NCI-H345 (cell line): ENCODE measurements at places on chromosomes 7 and 10.

DNA sequence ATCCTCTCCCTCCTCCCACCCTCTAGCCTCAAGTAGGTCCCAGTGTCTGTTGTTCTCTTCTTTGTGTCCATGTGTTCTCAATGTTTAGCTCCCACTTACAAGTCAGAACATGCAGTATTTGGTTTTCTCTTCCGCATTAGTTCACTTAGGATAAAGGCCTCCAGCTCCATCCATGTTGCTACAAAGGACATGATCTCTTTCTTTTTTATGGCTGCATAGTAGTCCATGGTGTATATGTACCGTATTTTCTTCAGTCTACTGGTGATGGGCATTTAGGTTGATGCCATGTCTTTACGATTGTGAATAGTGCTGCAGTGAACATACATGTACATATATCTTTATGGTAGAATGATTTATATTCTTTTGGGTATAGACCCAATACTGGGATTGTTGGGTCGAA lies 1.6 kb upstream of the GOT1 start:
- no peak for DNase-seq

- DNase-seq = no peak
Observed at GRCh38 chr10:82091413-82091812, 216.4 kb downstream of the NRG3 start.

DNA sequence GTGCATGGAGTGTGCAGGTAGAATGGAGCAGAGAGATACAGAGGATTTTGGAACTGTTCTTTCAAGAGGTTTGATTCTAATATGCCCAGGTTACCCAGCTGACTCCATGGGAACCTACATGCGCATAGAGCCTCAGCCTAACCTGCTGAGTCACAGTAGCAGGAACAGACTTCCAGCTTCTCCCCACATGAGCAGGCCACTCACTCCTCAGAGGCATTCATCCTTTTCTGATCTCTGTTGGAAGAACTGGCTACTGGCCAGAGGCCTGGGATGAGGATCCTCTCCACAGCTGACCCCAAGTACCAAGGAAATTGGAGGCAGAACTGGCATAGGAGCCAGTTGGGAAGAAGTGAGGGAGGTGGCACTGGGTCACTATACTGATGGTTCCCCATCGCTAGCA lies 17.9 kb upstream of the CCSER2 start:
- DNase-seq = no peak

DNA sequence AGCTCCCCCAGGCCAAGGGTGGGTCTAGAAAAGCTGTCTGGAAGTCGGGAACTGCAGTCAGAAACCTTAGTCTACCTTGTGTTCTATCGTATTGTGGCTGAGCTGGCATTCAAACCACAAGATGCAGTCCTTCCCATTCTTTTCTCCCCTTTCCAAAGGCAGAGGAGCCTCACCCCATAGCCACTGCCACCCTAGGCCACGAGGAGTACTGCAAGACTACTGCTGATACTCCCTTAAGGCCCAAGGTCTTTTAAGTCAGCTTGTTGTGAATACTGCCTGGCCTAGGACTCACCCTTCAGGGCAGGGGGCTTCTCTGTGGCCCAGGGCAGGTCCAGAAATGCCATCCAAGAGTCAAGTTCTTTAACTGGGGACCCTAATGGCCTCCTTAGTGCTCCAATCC lies 214.5 kb upstream of the CNTNAP2 start:
- DNase-seq = no peak

GRCh38 chr7:46619723-46620310 lies 698.7 kb upstream of the IGFBP3 start:
- no peak for DNase-seq

DNA sequence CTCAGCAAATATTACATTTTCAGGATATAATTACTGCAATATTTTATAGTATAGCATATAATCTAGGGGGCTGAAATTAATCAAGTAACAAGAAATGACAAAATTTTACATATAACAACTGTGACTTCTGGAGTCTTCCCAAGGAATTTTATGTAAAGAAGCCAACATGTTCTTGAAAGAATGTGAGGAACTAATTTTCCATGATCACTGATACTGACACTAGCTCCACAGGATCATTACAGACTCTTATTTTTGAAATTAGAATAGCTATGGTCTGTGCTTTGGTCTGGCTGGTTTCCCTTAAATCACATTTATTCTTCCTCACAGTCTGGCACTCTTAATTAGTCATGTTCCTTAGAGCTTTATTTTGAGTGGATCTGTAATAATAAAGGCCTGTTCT lies 267.7 kb upstream of the SEMA3A start:
- DNase-seq = no peak

DNA sequence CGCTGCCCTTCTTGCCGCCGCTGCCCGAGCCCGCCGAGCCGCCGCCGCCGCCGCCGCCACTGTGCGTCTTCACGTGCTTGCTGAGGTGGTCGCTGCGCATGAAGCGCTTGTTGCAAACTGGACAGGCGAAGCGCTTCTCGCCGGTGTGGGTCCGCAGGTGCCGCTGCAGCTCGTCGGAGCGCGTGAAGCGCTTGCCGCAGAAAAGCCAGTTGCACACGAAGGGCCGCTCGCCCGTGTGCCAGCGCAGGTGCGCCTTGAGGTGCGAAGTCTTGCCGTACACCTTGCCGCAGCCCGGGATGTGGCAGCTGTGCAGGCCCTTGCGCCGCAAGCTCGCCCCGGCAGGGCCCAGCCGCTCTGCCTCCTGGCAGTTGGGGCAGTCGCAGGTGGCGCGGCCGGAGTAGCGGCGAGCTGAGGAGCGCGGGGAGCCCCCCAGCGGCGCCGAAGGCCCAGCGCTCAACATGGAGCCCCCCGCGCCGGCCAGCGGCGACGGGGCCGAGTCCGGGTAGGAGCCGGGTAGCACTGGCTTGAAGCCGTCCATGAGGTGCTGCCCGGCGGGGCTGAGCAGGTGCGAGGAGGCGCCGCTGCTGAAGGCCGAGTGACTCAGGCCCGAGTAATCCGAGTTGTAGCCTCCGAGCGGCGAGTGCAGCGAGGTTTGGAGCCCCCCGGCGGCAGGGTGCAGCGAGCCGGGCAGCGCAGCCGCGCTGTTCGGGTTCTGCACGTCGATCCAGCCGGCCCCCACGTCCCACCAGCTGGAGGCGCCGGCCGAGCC lies 2.1 kb downstream of the SP8 start:
- DNase-seq = peak; percentile 47

GRCh38 chr7:144531181-144531580 lies 127.7 kb upstream of the NOBOX start:
- no peak for DNase-seq

DNA sequence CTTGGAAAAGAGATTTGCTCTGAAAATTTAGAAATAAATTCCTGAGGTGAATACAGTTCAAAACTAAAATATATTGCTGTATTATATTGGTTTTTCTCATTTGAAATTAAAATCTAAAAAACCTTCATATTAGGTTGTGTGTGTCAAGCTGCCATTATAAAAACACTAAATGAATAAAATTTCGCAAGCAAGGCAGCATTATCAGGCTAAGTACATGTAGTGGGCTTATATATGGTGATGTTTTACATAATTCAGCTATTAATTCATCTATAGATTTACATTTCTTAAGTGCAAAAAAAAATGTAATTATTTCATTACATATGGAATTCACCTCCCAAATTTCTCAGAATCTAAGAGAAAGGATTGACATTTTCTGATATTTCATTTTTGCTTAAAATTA lies 5.3 kb downstream of the MEOX2 start:
- no peak for DNase-seq

DNA sequence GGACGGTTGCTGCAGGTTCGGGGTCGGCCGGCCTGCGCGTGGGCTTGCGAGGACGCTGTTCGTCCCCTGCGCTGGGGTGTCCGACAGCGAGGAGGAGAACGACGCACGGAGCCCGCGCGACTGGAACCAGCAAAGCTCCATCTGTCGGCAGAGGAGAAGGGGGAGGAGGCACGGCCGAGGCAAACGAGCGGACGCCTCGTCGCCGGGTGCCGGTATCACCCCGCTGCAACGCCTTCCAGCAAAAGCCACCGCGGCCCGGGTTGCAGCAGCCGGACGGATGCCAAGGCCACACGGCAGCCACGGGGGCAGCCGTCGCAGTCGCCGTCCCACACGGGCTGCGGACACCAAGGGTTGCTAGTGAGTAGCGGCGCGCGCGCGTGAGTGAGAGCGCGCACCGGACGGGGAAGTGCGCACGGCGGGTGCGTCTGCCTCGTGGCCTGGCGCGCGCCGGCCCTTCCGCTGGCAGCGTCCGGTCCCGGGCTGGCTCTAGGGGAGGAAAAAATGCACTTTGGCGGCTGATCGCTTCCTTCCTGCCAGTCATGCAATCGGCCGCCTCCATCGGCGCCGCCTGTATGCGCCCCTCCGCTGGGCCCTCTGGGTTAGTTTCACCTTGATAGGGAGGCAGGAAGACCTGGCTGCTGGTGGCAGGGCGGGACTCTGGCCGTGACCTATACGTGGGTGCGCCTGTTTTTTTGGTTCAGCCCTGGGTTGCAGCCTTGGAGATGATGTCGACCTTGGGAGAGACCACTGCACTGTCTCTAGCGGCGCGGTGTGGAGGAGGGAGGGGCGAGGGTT lies 434 bp downstream of the STAMBPL1 start:
- peak; percentile 57 for DNase-seq

GRCh38 chr7:83684928-83685327 lies 36.0 kb upstream of the SEMA3E start:
- DNase-seq = no peak
